ENCODE measurements at places on chromosomes 16 and 17.

DNA sequence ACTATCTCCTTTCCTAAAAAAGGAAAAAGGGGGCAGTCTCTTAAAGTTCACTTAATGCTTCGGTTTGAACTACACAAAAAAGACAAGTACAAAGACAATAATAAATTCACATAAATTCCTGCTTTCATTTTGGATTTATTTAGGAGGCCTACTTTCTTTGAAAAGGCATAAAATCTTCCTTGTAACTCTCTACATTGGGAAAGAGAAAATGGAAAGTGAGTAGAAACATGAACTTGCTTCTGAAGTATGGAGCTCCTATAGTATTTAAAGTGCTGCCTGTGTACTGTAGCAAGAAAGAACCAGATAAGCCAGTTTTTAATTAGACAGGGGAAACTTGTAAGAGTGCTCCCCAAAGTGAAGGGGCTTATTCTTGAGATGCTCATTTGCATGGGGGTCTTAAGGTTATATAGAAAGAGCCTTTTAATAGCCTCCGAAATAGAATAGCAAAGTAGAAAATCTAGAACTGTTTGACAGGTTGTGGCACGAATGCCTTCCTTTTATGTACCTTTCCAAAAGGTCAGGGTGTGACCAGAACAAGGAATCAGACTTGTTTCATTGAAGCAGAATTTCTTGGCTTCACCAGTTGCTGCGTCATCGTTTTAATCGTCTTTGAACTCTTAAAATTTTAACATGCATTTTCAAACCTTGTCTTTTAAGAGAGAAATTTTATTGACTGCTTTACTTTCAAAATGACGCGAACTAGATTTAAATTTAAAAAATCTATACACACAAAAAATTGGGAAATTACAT lies 12.9 kb downstream of the GAN start:
- no peak overlapping the region for H3K4me3 ChIP-seq
- no peaks in the 10 kb centered on the region for H3K36me3 ChIP-seq
- no peaks in the 10 kb centered on the region for H3K27me3 ChIP-seq
- no peak overlapping the region for H3K27ac ChIP-seq
- DNase-seq: no peak

DNA sequence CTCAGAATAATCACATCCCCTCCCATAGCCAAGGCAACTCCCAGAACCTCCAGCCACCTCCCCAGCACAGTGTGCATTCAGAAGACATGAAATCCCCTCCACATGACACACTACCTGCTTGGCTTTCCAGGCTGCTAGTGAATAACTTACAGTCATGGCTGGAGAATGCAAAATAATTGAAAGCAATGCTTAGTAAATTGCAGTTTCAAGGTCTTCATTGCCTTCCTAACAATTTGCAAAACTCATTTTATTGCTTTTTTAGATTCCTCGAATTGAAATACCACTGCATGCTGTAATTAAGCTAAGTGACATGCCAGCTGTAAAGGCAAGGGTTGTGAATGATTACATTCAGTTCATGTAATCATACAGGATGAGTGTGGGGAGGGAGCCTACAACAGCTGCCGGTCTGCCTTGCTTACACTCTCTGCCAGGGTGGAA lies 29.0 kb upstream of the HOXB13 start:
- no peaks in the 10 kb centered on the region for H3K4me1 ChIP-seq
- H3K27me3 ChIP-seq: peaks cover 28% of the 10 kb centered on the region
- H3K36me3 ChIP-seq: no peaks in the 10 kb centered on the region

DNA sequence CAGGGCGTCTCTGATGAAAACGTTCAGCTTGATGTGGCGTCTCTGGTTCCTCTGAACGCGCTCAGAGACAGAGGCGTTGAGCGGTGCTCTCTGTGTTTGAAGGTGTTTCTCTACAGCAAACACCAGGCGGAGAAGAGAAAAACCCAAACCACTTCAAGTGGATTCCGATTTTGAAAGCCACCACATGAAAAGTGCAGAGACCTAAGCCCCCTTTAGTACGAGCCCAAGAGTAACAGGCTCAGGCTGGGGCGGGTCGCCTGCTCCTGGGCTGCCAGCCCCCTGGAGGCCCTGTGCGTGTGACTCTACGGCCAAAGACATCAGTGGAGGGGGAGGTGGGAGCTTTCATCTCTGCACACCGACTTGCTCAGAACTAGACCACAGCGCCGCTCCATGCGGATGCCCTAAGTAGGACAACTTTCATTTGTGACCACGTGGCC lies 328.4 kb downstream of the MAF start:
- no peak overlapping the region for H3K27ac ChIP-seq
- H3K4me3 ChIP-seq: no peak overlapping the region
- H3K27me3 ChIP-seq: no peaks in the 10 kb centered on the region
- peak; percentile 63 for DNase-seq
- no peaks in the 10 kb centered on the region for H3K4me1 ChIP-seq
- H3K36me3 ChIP-seq: no peaks in the 10 kb centered on the region

GRCh38 chr17:29090750-29091605 lies 48.0 kb downstream of the PIPOX start:
- peaks cover 99% of the 10 kb centered on the region for H3K36me3 ChIP-seq
- H3K27me3 ChIP-seq: no peaks in the 10 kb centered on the region
- no peak for DNase-seq
- H3K27ac ChIP-seq: no peak overlapping the region

DNA sequence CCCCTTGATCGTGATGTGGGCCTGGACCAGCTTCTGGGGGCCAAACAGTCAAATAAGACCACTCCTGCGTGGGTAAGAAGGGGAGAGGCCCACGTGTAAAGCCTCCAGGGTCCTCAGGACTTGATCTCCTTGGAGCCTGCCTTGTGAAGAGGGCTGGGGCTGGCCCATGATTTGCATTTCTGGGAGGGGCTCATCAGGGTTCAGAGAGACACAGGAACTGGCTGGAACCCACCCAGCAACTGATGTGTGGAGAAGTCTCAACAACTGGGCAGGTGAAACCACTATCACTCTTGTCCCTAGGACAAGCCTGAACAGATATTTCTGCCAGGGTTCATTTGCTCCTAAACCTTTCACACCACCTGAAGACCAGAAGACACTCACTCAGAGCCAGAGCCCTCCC lies 214.7 kb downstream of the ZNF423 start:
- H3K27ac ChIP-seq: no peak overlapping the region
- no peak for DNase-seq
- no peaks in the 10 kb centered on the region for H3K27me3 ChIP-seq
- no peaks in the 10 kb centered on the region for H3K36me3 ChIP-seq
- H3K4me1 ChIP-seq: peaks cover 16% of the 10 kb centered on the region

- no peaks in the 10 kb centered on the region for H3K4me1 ChIP-seq
- DNase-seq: no peak
- no peak overlapping the region for H3K27ac ChIP-seq
- H3K4me3 ChIP-seq: no peak overlapping the region
- H3K36me3 ChIP-seq: no peaks in the 10 kb centered on the region
Observed at GRCh38 chr16:66596986-66597848, 7.3 kb upstream of the CMTM3 start.

DNA sequence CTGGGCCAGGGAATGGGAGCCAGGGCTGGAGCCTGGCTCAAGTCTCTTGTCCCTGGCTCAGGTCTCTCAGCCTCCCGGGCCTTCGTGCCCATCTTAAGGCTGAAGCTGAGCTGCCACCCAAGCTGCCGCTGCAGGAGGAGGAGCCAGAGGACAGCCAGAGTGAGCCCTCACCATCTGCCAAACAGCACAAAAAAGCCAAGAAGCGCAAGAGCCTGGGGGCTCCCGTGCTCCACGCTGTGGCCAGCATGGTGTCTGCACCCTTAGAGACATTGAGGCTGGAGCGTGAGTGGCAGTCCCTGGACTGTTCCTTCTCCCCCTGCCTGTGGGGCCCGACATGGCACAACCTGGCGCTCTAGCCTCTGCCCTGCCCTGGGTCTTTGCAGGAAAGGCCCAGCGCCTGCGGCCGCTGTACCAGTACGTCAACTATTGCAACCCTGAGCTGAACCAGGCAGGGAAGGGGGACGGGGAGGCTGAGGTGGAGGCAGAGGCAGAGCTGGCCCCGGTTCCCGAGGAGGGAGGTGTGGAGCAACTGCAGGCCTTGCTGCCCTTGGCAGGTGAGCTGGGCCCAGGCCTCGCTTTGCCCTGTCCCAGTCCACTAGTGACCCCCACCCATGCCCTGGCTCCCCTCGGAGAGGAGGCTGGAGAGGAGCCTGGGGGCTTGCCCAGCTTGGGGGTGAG lies 1.3 kb downstream of the C16orf86 start:
- H3K4me3 ChIP-seq: no peak overlapping the region
- peak overlapping the region; percentile 82 for H3K27ac ChIP-seq
- H3K4me1 ChIP-seq: peaks cover 31% of the 10 kb centered on the region
- no peaks in the 10 kb centered on the region for H3K36me3 ChIP-seq
- peak; percentile 81 for DNase-seq

GRCh38 chr17:45784293-45784740 lies at the start of gene CRHR1:
CRHR1 (plus strand) TSS chr17:45784320; CDS start chr17:45784545, 225 bp downstream.
- no peaks in the 10 kb centered on the region for H3K36me3 ChIP-seq
- H3K4me1 ChIP-seq: peaks cover 19% of the 10 kb centered on the region
- no peaks in the 10 kb centered on the region for H3K27me3 ChIP-seq

- peak overlapping the region; percentile 73 for H3K4me3 ChIP-seq
- peak overlapping the region; percentile 82 for H3K27ac ChIP-seq
- H3K36me3 ChIP-seq: no peaks in the 10 kb centered on the region
- no peaks in the 10 kb centered on the region for H3K27me3 ChIP-seq
- DNase-seq: no peak
Observed at GRCh38 chr16:23452221-23452571, 793 bp downstream of the COG7 start.

DNA sequence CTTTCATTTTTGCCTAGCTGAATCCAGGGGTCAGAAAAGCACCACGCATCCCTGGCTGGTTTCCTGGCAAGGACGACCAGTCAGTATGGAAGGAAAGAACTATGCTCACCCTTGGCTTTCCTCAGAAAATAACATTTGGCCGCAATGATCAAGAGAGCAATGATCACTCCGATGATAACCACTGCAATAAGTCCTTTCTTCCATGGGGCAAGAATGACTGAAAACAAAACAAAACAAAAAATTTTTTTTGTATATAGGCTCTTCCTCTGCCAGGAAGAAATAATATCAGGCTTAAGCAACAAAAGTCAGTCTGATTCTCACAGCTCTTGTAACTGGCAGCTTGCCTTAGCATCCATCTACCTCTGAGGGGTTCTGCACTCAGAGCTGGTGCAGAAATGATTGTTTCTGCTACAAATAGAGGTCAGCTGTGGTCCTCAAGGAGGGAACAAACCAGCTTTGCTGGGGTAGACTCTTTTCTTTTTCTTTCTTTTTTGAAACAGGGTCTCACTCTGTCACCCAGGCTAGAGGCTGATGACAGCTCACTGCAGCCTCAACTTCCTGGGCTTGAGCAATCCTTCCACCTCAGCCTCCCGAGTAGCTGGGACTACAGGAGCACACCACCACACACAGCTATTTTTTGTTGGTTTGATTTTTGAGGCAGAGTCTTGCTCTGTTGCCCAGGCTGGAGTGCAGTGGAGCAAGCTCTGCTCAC lies 35.7 kb downstream of the PECAM1 start:
- DNase-seq: no peak
- no peaks in the 10 kb centered on the region for H3K4me1 ChIP-seq
- H3K27me3 ChIP-seq: no peaks in the 10 kb centered on the region
- no peak overlapping the region for H3K4me3 ChIP-seq
- H3K36me3 ChIP-seq: no peaks in the 10 kb centered on the region
- H3K27ac ChIP-seq: no peak overlapping the region

- H3K36me3 ChIP-seq: no peaks in the 10 kb centered on the region
- no peaks in the 10 kb centered on the region for H3K4me1 ChIP-seq
- no peaks in the 10 kb centered on the region for H3K27me3 ChIP-seq
- no peak for DNase-seq
Observed at GRCh38 chr16:17031484-17032268, 439.1 kb downstream of the XYLT1 start.

GRCh38 chr16:70159355-70160348 lies 13.9 kb upstream of the CLEC18C start:
- H3K36me3 ChIP-seq: peaks cover 4% of the 10 kb centered on the region
- no peak overlapping the region for H3K27ac ChIP-seq
- H3K4me3 ChIP-seq: no peak overlapping the region
- no peak for DNase-seq

DNA sequence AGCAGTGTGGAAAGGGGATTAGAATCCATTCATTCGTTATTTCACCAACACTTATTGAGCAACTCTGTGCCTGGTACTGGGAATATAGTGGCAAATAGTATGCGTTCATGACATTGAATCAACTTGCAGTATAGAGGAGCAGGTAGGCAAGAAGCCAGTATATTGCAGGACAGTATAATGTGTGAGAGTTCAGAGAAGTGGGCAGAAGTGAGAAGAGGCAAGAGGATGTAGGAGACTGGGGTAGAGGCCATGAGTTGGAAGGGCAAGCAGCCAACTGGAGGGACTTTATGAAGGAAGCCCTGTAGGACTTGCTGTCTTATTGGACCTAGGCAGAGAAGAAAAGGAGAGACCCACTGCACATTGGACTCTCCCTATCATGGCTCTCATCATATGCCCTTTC lies 12.3 kb downstream of the HSD17B2 start:
- no peak for DNase-seq
- H3K4me1 ChIP-seq: peaks cover 44% of the 10 kb centered on the region
- H3K27me3 ChIP-seq: no peaks in the 10 kb centered on the region
- no peak overlapping the region for H3K4me3 ChIP-seq
- no peak overlapping the region for H3K27ac ChIP-seq

GRCh38 chr16:85089525-85089924 lies 22.7 kb downstream of the CIBAR2 start:
- H3K27ac ChIP-seq: no peak overlapping the region
- H3K36me3 ChIP-seq: peaks cover 9% of the 10 kb centered on the region
- no peaks in the 10 kb centered on the region for H3K4me1 ChIP-seq
- no peak overlapping the region for H3K4me3 ChIP-seq
- H3K27me3 ChIP-seq: no peaks in the 10 kb centered on the region
- DNase-seq: no peak

DNA sequence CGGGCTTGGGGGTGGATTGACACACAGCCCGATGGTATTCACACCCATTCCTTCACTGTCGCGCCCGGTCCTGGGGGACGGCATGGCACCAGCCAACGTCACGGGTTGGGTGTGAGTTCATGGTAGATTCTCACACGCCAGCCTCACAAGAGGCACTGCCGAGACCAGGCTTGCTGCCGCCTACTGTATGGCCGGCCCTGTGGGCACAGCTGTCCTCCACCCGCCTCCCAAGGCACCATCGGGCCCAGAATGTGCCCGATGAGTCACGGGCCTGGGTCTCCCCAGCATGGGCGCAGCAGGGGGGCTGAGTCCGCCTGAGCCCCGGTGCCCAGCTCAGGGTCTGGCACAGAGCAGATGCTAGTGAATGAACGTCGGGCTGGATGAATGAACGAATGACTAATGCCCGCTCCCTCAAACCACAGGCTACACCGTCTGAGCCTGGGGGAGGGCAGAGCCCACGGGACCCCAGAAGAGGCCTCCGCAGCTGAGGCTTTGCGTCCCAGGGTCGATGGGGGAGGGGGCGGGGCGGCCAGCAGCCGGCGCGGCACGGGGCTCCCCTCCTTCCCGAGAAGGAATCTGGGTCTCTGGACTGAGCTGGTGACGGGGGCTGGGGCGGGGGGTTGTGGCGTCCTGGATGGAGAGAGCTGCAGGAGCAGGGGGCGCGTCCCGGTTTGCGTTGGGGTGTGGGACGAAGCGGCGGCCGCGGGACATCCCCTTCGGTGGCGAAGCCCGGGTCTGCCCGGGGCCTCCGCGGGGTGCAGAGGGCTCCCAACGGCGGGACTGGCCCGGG lies 829 bp downstream of the PITPNM3 start:
- H3K4me3 ChIP-seq: peak overlapping the region; percentile 68
- DNase-seq: no peak
- H3K27me3 ChIP-seq: no peaks in the 10 kb centered on the region
